ENCODE measurements at places on chromosomes 5 and 9.
A peak's percentile ranks its signal among the peaks of the same experiment; 100 is the strongest.

- peak; percentile 49 for DNase-seq
These were observed 33.1 kb upstream of the HTR4 start for GRCh38 chr5:148687427-148687826.

GRCh38 chr5:33696411-33696810 lies 195.4 kb downstream of the ADAMTS12 start:
- no peak for DNase-seq

DNA sequence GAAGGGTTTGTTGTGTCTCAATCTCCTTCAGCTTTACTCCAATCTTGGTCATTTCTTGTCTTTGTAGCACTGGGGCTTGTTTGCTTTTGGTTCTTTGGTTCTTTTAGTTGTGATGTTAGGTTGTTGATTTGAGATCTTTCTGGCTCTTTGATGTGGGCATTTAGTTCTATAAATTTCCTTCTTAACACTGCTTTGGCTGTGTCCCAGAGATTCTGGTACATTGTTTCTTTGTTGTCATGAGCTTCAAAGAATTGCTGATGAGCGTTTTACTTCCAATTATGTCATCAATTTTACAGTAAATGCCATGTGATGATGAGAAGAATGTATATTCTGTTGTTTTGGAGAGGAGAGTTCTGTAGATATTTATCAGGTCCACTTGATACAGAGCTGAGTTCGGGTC lies 353.3 kb downstream of the MAN2A1 start:
- no peak for DNase-seq

DNA sequence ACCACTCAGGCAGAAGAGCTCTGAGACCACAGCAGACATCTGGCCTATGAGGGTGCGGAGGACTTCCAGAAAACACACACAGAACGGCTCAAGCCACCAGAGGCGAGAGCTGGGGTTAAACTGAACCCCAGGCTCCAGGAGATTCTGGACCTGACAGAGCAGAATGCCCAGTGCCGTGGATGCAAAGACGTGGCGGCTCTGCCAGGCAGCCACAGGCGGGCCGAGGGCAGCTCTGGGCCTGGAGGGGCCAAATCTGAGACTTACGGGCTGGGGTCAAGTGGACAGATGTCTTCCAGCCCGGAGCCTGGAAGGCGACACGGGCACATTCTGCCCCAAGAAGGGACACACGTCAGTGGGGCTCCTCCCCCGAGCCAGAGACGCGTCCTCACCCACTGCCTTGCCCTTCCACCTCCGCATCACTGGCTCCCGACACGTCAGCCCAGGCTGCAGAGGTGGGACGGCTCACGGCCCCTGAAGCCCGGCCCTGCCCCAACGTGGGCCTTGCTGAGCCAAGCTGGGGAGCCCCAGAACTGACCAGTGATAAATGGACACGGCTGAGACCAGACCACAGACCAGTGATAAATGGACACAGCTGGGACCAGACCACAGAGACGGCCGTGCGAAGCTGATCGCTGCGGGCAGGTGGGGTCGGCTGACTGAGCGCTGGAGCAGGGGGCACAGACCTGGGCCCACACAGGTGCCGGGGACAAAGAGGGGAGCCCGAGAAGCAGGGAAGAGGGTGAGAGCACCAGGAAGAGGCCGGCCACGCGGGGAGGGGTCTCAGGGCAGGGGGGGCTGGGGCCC lies 40.9 kb upstream of the NSMF start:
- no peak for DNase-seq

GRCh38 chr5:40746703-40747102 lies 9.1 kb downstream of the TTC33 start:
- DNase-seq, result no peak

Measured in NCI-H524 (cell line).